C1 segment of cervical spinal cord (tissue), 14 donors: ENCODE measurements at places on chromosomes 5 and 9.
A peak's percentile ranks its signal among the peaks of the same experiment; 100 is the strongest.

DNA sequence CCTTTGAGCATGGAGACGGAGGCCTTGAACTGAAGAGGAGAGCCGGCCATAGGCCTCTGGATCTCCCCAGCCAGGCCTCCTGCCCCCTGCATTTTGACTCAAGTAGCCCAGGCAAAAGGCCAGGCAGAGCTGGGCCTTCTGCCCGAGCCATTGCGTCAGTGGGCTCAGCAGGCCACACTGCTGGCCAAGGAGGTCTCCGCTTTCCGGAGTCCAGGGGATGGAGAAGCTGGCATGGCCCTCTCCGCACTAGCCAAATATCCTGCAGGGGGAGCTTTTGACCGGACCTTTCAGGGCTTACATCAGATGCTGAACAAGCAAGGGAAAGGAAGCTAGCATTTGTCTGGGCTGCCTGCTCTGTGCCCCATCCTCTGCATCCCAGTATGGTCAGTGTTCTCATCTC, 386.8 kb downstream of the TRIM36 start:
- peak; percentile 0 for DNase-seq

GRCh38 chr5:158212237-158212636, 353.3 kb upstream of the CLINT1 start:
- no peak for DNase-seq

DNA sequence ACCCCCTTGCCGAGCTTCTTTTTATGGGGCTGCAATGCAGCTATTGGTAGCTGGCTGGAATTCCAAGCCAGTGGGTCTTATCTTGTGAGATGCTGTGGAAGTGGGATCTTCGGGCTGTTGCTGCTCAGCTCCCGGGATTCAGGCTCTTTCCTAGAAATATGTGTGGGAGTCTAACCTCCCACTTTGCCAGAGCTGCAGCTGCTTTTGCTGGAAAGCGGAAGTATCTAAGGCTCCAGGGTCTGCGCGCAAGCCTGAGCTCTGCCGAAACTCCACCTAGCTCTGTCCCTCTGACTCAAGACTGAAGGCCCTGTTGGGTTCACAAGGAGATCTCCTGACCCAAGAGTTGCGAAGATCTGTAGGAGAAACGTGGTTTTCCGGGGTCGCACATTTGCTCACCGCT, 151.1 kb upstream of the ANKRD55 start:
- DNase-seq, result no peak

- DNase-seq, result no peak
These were observed 110.1 kb downstream of the FOXD1 start for GRCh38 chr5:73338256-73339050.

- DNase-seq, result no peak
These were observed 411.4 kb upstream of the DAP start for GRCh38 chr5:11172484-11172883.

DNA sequence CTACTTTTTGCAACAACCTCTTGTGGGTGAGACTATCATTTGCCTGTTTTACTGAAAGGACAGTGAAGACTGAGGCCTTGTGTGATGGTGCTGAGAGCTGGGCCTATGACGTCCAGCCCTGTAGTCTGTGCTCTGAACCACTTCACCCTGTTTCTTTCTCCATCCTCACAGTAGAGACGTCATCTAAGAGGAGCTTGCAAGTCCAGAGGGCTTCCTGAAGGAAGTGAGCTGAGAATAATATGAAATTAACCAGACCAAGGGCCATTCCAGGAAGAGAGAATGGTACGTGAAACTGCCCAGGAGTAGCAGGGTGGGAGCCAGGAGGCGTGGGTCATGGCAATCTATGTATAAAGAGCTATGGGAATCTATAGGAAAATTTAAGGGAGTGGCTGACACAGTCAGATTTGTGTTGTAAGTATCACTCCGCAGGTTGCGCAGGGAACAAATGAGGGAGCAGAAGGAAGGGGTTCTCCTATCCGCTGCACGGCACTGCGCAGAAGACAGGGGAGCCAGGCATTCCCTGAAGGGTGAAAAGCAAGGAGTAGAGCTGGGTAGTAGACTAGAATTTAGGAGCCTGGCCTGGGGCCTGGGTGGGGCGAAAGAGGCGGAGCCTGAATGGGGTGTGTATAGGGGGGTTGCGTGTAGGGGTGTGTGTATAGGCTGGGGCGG, 596 bp upstream of the FGFR4 start:
- no peak for DNase-seq
